Memory B cell (primary cell): ENCODE measurements at places on chromosomes 7 and 10.

DNA sequence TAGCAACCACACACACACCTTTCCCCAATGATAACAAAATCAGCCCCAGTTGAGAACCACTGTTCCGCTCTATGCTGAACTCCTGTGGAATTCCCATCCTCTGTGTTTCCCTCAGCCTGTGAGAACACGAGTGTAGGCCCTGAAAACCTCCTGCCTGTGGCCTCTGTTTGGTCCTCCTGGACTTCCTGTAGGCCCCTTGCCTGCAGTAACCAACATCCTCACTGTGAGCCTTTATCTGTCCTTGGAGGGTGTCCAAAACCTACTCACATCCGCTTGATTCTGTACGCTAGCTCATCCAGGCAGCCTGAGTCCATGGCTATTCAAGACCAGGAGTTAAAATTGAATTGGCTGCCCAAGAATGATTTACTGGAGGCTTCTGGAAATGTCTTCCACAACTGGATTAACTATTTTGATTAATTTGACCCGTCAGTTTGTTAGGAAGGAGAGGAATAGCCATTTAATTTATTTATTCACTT is 149.8 kb downstream of the AKR1D1 start:
- H3K27me3 ChIP-seq: no peaks in the 10 kb centered on the region
- no peaks in the 10 kb centered on the region for H3K36me3 ChIP-seq
- no peak for DNase-seq
- H3K27ac ChIP-seq: no peak overlapping the region
- no peak overlapping the region for H3K4me3 ChIP-seq

GRCh38 chr10:132487241-132488135 is 50.1 kb upstream of the INPP5A start:
- no peak overlapping the region for H3K4me3 ChIP-seq
- H3K27ac ChIP-seq: no peak overlapping the region
- H3K4me1 ChIP-seq: no peaks in the 10 kb centered on the region
- H3K27me3 ChIP-seq: no peaks in the 10 kb centered on the region
- no peak for DNase-seq
- H3K36me3 ChIP-seq: no peaks in the 10 kb centered on the region

- H3K27me3 ChIP-seq: no peaks in the 10 kb centered on the region
- H3K27ac ChIP-seq: no peak overlapping the region
- H3K36me3 ChIP-seq: no peaks in the 10 kb centered on the region
These were observed 302.2 kb downstream of the ADARB2 start for GRCh38 chr10:1434912-1435692.

GRCh38 chr7:95772298-95772770 is at the start of gene DYNC1I1:
DYNC1I1 (plus strand) TSS chr7:95772554; CDS start chr7:95804730, 32,176 bp downstream.
- H3K36me3 ChIP-seq: no peaks in the 10 kb centered on the region
- no peak within 1 kb of the TSS for H3K27ac ChIP-seq
- peak; percentile 2 for DNase-seq
- H3K27me3 ChIP-seq: peaks cover 6% of the 10 kb centered on the region
- H3K4me1 ChIP-seq: peaks cover 2% of the 10 kb centered on the region
- peak within 1 kb of the TSS; percentile 80 for H3K4me3 ChIP-seq

DNA sequence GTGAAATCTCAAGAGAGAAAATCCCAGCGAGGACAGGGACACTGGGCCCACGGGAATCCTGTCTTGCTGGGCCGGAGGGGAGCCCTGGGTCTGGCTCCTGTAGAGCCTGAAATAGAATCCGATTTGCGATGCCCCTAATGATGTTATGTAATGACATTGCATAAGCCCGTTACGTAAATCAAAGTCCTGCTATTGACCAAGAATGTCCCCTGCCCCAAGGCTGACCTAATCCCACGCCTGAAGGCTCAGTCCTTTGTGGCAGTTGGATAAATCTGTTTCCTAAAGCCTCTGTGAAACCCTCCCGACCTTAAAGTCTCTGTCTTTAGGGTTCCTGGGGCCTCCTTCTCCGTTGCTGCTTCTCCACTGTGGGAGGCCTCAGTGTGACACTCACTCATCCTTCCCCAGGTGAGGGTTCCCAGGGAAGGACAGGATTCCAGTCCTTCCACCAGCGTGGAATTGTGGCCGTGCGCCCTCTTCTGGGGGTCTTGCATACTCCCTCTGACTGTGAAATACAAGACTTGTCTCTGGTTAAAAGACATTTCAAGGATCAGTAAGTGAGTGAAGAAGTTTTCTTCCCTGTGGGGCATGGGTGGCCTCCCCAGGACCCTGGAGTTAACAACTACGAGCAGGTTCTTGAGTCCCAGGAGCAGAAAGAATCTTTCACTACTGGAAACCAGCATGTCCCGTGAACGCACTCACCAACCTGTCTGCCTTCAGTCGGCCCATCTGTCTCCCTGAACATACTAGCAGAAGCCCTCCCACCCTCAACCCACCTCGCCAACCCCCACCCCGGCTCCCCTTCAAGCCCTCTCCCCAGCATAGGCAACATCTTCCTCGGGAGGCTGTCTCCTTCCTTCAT is 19.8 kb downstream of the ZNF467 start:
- DNase-seq: no peak
- H3K4me3 ChIP-seq: no peak overlapping the region
- peaks cover 5% of the 10 kb centered on the region for H3K27me3 ChIP-seq
- peaks cover 3% of the 10 kb centered on the region for H3K36me3 ChIP-seq
- H3K4me1 ChIP-seq: no peaks in the 10 kb centered on the region

- H3K4me1 ChIP-seq: no peaks in the 10 kb centered on the region
- no peak overlapping the region for H3K27ac ChIP-seq
- DNase-seq: no peak
- no peaks in the 10 kb centered on the region for H3K36me3 ChIP-seq
- no peak overlapping the region for H3K4me3 ChIP-seq
These were observed 46.7 kb downstream of the PARD3 start for GRCh38 chr10:34768261-34768971.

- no peak for DNase-seq
- no peak overlapping the region for H3K4me3 ChIP-seq
- H3K27me3 ChIP-seq: no peaks in the 10 kb centered on the region
- no peak overlapping the region for H3K27ac ChIP-seq
These were observed 167.6 kb downstream of the OTUD1 start for GRCh38 chr10:23606456-23606855.

DNA sequence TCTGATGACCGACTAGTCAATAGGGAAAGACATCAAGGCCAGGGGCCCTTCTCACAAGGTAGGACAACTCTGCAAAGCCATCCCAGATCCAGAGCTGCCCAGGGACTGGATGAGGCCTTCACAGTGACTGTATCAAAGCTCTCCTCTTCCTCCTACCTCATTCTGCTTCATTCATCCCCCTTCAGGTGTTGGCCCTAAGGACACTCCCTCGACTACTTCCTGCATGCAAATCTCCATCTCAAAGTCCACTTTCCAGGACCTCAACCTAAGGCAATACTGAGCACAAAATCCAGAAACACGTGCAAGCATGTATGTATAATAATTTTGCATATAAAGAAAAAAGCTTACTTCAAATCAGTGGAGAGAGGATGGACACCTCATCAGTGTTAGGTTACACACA is 25.1 kb downstream of the DPY19L1 start:
- peak overlapping the region; percentile 3 for H3K27ac ChIP-seq
- no peak for DNase-seq
- H3K4me1 ChIP-seq: peaks cover 13% of the 10 kb centered on the region
- peaks cover 22% of the 10 kb centered on the region for H3K36me3 ChIP-seq

DNA sequence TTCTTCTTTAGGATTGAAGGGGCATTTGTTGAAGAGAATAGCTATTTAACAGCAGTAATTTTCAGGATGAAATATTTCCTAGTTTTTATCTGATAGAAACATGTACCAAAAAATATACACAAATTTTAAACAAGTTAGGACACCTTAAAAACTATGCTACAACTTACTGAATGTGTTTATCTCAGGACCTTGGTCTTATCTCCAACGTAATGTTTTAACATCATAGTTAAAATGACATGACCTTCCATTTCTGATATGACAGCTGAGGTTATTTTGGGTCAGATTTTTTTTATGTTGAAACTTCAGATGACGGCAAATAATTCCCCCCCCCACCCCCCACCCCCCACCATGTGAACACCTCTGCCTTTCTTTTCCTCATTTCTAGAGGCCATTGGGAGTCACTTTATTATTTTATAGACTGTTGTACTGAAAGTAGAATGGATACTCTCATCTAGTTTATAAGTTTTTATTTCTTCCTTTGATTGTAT is 8.0 kb downstream of the MRLN start:
- no peaks in the 10 kb centered on the region for H3K4me1 ChIP-seq
- no peak for DNase-seq
- no peak overlapping the region for H3K27ac ChIP-seq

DNA sequence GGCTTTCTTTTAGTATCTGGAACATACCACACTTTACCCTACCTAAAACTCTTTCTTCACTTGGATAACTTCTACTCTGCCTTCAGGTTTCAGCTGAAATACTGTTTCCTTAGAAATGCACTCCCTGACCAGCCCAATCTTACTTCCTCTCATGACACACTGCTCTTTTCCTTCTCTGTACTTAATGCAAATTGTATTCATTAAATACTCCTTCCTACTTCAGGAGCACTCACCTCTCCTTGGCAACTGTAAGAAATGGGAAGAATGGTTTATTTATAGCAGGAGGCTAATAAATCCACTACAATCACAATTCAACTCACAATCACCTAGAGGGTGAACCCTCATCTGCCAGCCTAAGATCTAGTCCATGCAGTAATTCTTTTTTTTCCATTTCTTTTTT is 15.2 kb downstream of the ZCWPW1 start:
- H3K4me1 ChIP-seq: peaks cover 7% of the 10 kb centered on the region
- H3K27me3 ChIP-seq: no peaks in the 10 kb centered on the region
- no peak overlapping the region for H3K4me3 ChIP-seq
- peaks cover 6% of the 10 kb centered on the region for H3K36me3 ChIP-seq

GRCh38 chr7:112201839-112202238 is 4.4 kb downstream of the DOCK4 start:
- no peaks in the 10 kb centered on the region for H3K36me3 ChIP-seq
- H3K4me1 ChIP-seq: peaks cover 18% of the 10 kb centered on the region
- DNase-seq: no peak
- H3K27ac ChIP-seq: no peak overlapping the region

- no peaks in the 10 kb centered on the region for H3K27me3 ChIP-seq
- H3K27ac ChIP-seq: no peak overlapping the region
- H3K4me3 ChIP-seq: no peak overlapping the region
- H3K36me3 ChIP-seq: peaks cover 23% of the 10 kb centered on the region
These were observed 241.4 kb upstream of the CCDC6 start for GRCh38 chr10:60147576-60148265.

DNA sequence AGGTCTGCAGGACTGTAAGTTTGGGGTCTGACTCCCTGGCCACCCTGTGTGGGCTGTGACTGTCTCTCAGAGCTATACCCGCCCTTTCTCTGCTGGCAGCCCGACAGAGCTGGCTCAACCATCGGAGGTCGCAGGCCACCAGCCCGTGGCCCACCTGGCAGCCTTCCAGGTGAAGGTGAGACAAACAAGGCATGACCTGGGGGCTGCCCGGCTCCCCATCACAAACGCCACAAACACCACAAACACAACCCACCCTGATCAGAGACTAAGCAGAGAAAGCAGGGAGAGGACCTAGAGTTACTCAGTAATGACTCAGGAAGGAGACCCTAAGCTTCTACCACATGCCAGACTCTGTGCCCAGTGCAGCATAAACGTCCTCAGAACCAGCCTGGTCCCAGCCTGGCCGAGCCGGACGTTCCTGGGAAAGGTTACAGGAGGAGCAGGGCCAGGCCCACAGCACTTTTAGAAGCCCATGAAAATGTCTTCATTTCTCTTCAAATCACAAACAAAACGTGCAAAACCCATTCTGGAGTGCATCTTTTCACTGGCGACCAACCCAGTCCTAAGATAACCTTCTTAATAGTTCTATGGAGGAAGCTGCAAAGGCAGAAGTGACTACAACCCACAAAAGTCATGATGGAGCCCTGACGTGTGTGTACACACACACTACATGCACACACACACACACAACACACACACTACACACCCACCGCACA is 66.8 kb downstream of the MKI67 start:
- H3K4me3 ChIP-seq: no peak overlapping the region
- H3K4me1 ChIP-seq: peaks cover 48% of the 10 kb centered on the region
- no peaks in the 10 kb centered on the region for H3K27me3 ChIP-seq
- H3K36me3 ChIP-seq: peaks cover 22% of the 10 kb centered on the region
- no peak overlapping the region for H3K27ac ChIP-seq
- DNase-seq: no peak

DNA sequence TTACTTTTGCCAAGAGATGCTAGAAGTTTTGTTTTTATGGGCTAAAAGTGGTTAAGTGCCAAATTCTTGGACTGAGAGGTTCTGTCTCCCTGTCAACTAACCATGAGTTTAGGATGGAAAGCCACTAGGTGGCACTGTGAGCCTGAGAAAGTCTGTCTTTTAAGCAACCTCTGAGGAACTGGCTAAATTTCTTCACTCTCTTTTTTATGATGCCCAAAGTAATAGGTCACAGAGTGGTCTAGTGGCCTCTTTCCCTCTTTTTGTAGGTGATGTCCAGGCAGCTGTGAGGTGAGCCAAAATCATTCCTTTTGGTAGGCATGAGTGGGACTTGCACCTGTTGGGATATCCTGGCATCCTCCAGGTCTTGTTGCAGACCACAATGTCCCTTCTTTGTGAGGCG is 56.8 kb downstream of the SND1 start:
- H3K27ac ChIP-seq: no peak overlapping the region
- no peak overlapping the region for H3K4me3 ChIP-seq
- H3K27me3 ChIP-seq: no peaks in the 10 kb centered on the region
- peaks cover 28% of the 10 kb centered on the region for H3K36me3 ChIP-seq
- H3K4me1 ChIP-seq: no peaks in the 10 kb centered on the region
- DNase-seq: peak; percentile 74

DNA sequence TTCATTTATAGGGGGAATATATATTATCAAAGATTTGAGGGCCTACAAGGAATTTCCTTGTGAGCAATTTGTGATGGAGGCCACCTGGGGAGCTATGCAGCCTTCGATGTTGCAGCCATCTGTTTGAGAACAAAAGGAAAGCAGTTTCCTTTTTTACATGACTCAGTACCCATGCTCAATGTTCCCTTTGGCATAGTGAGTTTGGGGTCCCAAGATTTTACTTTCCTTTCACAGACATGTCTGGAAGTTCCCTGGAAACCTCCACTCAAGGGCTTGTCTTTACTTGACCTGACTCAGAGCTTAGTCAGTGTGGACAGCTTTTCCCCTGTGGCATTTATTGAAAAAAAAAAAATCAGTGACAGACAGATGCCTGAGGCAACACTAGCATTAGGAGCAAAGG is 73.5 kb upstream of the VIPR2 start:
- no peak overlapping the region for H3K27ac ChIP-seq
- no peaks in the 10 kb centered on the region for H3K4me1 ChIP-seq
- H3K4me3 ChIP-seq: no peak overlapping the region

DNA sequence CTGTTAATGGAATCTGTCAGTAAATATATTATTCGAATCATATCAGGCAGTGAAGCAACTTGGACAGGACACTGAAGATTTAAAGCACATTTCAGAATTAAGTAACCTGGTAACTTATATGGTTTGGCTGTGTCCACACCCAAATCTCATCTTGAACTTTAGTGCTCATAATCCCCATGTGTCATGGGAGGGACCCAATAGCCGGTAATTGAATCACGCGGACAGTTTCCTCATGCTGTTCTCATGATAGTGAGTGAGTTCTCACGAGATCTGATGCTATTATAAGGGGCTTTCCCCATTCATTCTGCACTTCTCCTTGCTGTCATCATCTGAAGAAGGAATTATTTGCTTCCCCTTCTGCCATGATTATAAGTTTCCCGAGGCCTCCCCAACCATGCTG is 83.2 kb upstream of the COL1A2 start:
- H3K27ac ChIP-seq: no peak overlapping the region
- no peak for DNase-seq
- H3K4me3 ChIP-seq: no peak overlapping the region
- peaks cover 5% of the 10 kb centered on the region for H3K36me3 ChIP-seq
